Fibroblast of skin of right quadriceps (primary cell): ENCODE measurements at places on chromosomes 7 and 10.
A peak's percentile ranks its signal among the peaks of the same experiment; 100 is the strongest.

DNA sequence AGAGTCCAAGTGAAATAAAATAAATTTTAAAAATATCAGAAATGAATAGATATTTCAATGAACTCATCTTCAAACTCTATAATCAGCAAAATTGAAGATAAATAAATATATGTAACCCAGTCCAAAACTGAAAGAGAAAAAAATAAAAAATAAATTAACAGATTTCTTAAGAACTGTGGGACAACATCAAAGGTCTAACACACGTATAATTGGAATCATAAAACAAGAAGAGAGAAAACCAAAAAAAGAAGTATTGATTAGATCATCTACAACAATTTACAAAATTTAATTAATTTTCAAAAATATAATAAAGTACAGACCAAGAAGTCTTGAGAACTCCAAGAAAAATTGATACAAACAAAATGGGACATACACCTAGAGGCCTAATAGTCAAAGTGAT lies 625.8 kb upstream of the SORCS1 start:
- no peak for DNase-seq

DNA sequence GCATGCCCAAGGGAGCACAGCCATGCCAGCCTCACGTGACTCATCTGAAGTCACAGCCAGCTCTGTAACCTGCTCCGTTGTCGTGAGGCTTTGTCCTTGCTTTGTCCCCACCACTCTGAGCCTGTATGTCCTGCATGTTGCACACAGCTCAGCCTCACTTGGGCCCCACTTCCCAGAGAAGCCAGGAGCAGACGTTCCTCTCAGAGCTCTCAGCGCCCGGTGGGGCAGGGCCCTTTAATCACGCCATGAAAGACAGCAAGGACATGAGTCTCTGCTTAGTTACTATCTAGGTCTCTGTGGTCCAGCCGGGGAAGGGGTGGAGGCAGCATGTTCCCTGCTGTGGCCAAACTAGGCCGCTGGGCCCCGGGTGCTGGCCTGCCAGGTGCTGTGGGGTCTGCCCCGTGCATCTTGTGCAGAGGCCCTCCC lies 127.4 kb upstream of the FAM20C start:
- DNase-seq = no peak

DNA sequence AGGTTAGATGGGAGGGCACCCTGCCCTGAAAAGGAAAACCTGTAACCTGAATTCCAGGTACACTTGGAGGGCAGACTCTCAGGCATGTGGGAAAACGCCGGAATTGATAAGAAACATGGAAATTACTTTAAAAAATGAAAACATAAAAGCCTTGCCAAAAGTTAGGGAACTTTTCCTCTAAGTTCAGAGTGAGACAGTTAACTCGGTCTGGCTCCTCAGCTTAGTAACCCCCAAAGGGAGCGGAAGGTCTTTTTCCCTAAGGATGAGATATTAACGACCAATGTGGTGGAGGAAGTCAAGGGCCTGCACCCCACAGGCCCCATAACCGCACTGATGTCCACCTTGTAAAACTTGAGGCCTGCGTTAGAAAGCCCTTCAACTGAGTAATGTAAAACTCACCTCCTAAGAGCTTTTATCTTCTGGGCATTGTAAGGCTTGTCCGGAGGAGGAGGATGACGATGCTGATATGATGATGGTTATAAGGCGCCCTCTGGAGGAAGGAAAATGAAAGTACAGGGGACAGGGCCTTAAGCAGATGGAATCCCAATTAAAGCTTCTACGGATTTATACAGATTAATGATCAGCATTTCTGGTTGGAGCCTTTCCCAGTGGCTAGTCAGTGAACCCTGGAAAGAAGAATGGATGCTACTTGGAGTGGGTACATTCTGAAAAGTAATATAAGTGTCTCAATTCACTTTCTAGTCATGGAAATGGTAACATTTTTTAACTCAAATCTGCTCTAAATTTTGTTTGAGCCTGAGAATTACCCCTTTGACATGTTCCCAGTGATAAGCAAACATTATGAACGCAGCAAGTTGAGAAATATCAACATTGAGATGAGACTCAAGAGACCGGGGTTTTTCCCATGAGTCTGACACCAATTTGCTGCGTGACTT lies 694 bp downstream of the COL1A2 start:
- peak; percentile 87 for DNase-seq

DNA sequence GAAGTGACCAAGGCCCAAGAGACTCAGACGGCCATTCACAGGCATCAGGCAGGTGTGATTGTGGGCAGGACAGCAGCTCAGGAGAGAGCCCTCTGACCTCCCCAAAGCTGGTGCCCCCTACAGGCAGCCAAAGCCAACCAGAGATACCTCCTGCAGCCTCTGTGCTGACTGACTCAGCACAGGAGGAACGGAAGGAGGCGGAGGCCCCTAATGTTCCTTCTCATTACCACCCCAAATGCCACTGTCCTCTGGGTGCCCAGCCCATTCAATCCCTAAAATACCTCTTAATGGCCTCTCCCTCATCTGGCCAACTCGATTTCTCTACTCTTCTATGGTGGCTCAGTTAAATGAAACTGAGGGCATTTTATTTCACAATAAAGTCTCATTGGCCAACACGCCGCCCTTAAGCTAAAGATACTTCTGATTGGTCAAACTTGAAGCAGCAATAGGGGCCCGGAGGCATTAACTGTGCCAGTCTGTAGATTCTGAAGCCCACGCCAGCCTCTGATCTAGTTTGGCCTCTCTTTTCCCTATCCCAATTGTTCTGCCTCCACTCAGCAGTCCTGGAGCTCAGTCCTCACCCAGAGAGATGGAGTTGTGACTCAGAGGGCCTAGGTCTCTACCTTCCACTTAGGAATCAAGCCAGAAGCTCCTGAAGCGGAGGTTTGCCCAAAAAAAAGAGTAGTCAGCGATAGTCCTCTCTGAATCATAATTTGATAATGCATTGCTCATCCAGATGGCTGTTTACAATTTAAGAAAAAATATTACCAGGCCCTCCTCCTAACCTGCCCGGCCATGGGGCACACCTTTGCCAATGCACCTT lies 1.2 kb downstream of the CYREN start:
- peak; percentile 31 for DNase-seq

DNA sequence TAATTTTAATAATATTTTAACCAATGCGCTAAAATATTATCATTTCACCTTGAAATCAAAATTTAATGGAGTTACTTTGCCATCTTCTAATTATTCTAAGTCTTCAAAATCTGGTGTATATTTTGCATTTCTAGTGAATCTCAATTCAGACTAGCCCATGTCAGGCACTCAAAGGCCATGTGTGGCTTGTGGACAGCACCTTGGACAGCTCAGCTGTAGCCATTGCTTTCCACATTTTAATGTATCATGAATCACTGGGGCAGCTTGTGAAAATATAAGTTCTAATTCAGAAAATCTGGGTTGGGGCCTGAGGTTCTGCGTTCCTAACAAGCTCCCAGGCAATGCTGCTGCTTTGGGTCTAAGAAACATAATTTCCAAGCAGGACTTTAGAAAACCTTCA lies 57.2 kb downstream of the MGAM2 start:
- no peak for DNase-seq

- DNase-seq = peak; percentile 33
Observed at GRCh38 chr10:114550756-114551635, 107.1 kb downstream of the ABLIM1 start.

GRCh38 chr10:8066797-8067196 lies 12.3 kb downstream of the GATA3 start:
- DNase-seq = no peak

DNA sequence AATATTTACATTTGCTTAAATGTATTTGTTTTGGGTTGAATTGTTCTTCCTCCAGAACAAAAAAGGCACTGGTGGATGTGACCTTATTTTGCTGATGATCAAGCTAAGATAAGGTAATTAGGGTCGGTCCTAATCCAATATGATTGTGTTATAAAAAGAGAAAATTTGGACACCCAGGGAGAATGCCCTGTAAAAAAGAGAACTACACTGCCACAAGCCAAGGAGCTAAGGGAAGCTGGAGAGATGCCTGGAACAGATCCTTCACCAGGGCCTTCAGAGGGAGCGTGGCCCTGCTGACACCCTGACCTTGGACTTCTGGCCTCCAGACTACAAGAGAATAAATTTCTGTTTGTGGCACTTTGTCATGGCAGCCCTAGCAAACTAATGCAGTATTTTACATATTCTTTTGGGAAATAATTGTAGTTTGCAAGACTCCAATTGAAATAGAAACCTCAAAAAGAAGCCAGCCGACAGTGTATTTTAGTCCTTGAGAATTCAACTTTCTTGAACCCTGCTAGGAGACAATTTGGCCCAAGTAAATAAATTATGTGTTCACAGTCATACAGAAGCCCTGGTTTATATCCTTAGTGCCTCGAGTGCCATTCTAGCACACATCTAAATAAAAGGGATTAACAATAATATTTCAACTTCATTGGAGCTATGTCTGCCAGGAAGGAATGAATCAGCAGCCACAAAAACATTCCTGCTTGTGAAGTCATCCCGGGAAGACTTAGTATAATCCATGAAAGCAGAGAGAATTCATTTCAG lies 164.6 kb downstream of the PKD1L1 start:
- DNase-seq = peak; percentile 99

DNA sequence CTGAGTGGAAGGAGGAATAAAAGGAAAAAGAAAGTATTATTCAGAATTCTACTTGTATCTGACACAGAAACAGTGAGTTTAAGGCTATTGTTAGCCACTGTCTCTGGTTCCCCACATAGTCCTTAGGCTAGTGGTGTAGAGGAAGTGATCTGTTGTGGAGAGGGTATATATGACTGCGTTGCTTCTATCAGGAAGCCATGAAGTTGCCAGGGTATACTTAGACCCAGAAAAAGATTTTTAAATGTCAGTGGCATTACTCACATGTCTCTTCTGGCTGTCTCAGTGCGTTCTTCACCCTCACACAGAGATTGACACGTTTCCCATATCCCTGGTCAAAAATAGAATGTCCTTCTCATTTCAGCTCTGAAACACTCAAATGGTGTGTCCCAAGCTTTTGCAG lies 72.7 kb downstream of the SEM1 start:
- DNase-seq = no peak

- DNase-seq = no peak
Observed at GRCh38 chr7:26657206-26657641, 207.2 kb downstream of the SKAP2 start.

- DNase-seq = peak; percentile 19
Observed at GRCh38 chr10:31612082-31612481, 293.1 kb downstream of the ZEB1 start.
